ENCODE measurements at places on chromosomes 3 and 15.

- H3K36me3 ChIP-seq = peaks cover 5% of the 10 kb centered on the region
- peak overlapping the region; percentile 89 for H3K27ac ChIP-seq
- DNase-seq = no peak
- H3K27me3 ChIP-seq = peaks cover under 1% of the 10 kb centered on the region
- H3K4me3 ChIP-seq = peak overlapping the region; percentile 47
Measured at GRCh38 chr3:119637679-119638477, 22.5 kb downstream of the POPDC2 start.

- H3K27me3 ChIP-seq = no peaks in the 10 kb centered on the region
- no peaks in the 10 kb centered on the region for H3K4me1 ChIP-seq
- DNase-seq = no peak
- H3K4me3 ChIP-seq = no peak overlapping the region
- no peaks in the 10 kb centered on the region for H3K36me3 ChIP-seq
- no peak overlapping the region for H3K27ac ChIP-seq
Measured at GRCh38 chr3:153242896-153243295, 80.9 kb downstream of the RAP2B start.

DNA sequence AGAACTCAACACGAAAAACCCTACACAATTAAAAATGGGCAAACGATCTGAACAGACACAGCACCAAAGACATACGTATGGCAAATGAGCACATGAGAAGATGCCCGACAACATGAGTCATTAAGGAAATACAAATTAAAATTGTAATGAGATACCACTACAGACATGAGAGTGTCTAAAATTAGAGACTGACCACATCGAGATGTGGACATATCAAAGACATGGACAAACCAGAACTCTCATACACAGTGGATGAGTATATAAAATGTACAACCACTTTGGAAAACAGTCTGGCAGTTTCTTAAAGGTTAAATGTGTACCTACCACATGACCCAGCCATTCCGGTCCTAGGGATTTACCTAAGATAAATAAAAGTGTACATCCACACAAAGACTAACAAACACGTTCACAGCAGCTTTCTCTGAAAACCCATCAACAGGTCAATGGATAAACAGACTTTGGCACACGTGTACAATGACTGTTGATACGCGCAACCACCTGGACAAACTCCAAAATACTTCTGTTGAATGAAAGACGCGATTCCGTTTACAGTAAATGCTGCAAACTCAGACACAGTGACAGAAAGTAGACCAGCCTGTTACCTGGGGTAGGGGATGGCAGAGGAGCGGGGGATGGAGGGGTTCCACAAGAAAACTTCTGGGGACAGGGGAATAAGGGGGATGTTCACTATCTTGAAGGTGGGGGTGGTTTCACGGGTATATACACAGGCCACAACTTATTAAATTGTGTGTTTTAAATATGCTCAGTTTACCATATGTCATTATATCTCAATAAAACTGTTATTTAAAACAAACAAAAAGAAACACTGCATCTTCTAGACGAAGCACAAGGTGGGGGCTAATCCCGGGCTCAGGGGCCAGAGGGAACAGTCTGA lies 2.1 kb downstream of the TNK2 start:
- H3K27ac ChIP-seq = peak overlapping the region; percentile 98
- H3K27me3 ChIP-seq = no peaks in the 10 kb centered on the region
- DNase-seq = no peak

- peaks cover 4% of the 10 kb centered on the region for H3K4me1 ChIP-seq
- no peak for DNase-seq
- H3K27me3 ChIP-seq = no peaks in the 10 kb centered on the region
- H3K4me3 ChIP-seq = no peak overlapping the region
- H3K27ac ChIP-seq = no peak overlapping the region
Measured at GRCh38 chr3:4600493-4600892, 107.3 kb downstream of the ITPR1 start.

DNA sequence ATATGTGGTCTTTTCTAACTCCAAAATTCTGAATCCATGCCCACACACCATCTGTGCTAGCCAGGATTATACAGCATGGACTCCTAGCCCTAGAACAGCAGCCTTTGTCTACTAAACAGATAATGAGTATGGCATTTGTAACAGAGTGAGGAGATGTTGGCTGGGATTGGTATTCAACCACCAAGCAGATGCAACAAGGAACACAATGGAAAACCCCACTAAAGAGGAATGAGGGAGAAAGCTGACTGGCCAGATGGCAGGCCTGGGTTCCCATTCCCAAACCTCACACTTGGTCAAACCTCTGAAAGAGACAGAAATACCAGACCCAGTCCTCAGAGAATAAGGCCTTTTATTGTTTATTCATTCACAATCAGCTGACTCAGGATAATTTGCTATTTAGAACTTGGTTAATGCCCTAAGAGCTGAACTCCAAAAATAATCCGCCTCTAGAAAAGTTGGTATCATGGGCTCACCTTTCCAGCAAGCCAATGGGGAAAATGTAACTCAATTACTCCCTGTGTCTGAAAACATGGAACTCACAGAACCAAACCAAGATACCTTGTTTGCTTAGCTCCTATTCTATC lies 145.6 kb downstream of the LRRC3B start:
- no peak overlapping the region for H3K4me3 ChIP-seq
- H3K36me3 ChIP-seq = no peaks in the 10 kb centered on the region
- no peaks in the 10 kb centered on the region for H3K4me1 ChIP-seq

DNA sequence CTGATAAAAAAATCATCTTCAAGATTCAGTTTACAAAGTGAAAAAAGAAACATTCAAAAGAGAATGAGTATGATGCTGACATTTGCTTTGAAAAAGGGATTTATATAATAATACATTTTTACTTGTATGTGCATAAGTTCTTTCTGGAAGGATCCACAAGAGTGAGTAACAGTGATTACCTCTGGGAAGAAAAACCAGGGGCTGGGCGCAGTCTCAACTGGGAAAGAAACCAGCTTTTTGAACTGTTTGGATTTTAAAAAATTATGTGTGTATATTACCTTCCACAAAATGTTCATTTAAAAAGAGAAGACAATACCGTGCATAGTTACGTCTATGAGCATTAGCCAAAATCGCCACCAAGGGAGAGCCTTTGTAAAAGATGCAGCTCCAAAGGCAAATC lies 1.3 kb downstream of the CLEC3B start:
- H3K36me3 ChIP-seq = no peaks in the 10 kb centered on the region
- H3K4me3 ChIP-seq = no peak overlapping the region
- no peak for DNase-seq

DNA sequence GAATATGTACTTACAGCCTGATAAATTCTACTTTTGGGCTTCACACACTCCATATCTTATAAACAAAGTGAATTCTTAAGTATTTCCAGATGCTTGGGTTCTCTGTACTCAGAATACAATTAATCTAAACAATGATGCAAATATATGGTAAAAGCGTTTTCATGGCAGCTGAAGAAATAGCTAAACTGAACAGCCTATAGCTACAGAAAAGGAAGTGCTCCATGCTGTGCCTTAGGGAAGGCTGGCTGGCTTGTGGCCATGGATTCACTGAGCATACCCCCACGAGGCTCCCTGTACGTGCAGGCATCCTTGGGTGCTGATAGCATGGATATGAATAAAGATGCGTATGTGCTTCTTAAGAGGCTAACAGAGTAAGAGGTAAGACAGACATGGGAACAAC lies 264.0 kb downstream of the KLF13 start:
- no peaks in the 10 kb centered on the region for H3K4me1 ChIP-seq
- no peak overlapping the region for H3K27ac ChIP-seq
- DNase-seq = no peak
- H3K36me3 ChIP-seq = no peaks in the 10 kb centered on the region
